ENCODE measurements at places on chromosomes 2 and 18. TPM values are rescaled to one million over a fixed set of nuclear protein-coding genes. Genes with fewer than 3 reads are reported as not detected.

The VIT gene
- total RNA-seq, result 8.3 TPM

The REG1B gene
- not detected for total RNA-seq

The KLHL30 gene
- not detected for total RNA-seq

DNA sequence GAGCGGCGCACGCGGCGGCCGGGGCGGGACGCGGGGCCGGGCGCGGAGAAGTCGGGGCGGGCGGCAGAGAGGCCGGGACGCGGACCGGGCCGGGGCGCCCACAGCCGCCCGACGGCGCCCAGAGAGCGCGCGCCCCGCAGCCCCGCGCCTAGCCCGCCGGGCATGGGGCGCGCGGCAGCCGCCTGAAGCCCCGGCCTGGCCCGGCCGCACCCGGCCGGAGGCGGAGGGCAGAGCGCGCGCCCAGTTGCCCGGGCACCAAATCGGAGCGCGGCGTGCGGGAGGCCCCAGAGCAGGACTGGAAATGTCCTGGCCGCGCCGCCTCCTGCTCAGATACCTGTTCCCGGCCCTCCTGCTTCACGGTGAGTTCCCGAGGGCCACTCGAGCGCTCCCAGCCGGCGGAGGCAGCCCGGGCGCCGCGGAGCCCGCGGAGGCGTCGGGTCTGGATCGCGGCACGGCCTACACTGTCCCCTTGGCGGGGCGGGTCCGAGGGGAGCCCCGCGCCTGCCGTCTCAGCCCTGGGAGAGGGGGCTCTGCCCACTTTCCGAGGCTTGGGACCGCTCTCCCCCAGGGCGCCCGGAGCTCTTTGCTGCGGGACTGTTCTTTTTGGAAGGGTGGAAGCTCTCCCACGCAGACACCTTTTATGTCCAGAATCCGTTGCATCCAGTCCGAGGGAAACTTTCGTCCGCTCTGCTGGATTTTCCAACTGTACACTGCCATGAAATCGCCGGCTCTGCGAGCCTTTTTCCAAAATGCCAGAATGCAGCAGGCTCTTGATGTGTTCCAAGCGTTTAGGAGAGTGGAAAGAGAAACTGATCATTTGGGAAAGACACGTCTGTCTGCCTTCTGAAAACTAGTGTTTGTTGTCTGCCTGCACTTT lies 484 bp downstream of the APCDD1 start:
- peak; percentile 72 for DNase-seq

DNA sequence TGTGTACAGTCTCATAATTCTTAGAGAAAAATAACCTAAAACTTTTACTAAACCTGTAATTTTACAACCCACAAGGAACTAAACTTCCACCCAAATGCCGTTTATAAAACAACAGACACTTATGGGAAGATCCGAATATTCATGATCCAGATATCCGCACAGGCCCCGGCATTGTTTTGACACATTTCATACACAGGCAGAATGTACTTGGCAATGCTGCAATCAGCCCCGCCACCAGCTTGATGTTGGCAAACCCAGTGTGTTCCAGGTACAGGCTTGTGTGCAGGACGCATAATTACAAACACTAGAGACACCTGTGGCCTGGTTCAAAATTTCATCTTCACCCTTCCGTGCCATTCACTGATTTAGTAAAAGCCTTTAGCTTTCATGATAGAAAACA lies 393.0 kb upstream of the SALL3 start:
- no peak for DNase-seq

DNA sequence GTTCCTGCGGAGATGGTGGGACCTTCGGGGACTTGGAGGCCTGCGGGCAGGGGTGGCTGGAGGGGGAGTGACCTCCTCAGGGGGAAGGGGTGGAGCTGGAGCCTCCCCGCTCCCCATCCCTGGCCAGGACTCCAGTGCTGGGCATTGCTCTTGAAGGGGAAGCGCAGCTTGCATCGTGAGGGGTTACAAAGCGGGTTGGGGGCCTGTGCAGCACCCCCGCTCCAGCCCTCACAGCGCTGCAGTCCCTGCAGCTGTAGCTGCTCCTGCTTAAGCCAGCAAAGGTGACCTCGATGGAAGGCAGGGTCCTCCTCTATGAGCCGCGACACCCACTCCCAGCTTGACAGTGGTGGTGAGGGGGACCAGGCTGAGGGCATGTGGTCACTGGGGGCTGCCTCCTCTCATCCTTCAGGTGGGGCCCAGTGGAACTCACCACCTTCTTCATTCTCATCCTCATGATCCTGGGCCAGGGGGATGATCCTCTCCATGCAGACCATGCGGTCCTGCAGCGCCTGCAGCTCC lies 36.7 kb upstream of the ANKRD62 start:
- no peak for DNase-seq

DNA sequence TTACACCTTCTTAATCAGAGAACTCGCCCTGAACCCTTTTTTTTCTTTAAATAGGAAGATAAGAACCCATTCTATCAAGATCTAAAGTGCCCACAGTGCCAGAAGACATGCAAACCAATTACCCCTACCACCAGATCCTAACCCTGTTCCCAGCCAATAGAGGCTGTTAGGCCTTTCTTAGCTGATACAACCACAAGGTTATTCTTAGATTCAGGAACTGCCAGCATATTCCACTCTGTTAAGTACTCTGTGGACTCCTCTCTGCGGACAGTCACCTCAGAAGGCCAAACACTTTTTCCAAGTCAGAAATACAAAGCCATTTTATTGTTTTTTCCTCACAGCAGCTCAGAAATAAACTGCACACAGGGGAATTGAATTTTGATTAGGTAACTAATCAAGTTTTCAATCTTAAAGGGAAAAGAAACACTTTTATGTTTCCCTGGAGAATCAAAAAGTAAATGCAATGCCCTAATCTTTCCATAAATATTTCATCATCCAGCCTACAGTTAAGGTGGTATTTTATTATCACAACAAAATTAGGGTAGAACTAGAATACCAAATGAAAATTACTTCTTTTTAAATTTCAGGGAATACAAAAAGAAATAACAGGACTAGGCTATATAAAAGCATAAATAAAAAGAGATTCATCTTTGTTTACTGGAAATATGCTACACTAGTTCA lies 111.4 kb downstream of the NBAS start:
- DNase-seq, result no peak
